Epithelial cell of alveolus of lung (primary cell): ENCODE measurements at places on chromosomes 4 and X. TPM values are rescaled to one million over a fixed set of nuclear protein-coding genes. Genes with fewer than 3 reads are reported as not detected.

PABPC5 gene
- total RNA-seq: 1.2 and 5.9 TPM in 2 replicates

TRO gene
- 14.2 and 37.3 TPM in 2 replicates for total RNA-seq

FAM241A gene
- total RNA-seq: 1.5 and 2.3 TPM in 2 replicates

TCEAL2 gene
- not detected in 2 replicates for total RNA-seq

FHDC1 gene
- 0.16 and 0.26 TPM in 2 replicates for total RNA-seq

MTMR8 gene
- total RNA-seq: 0.08 and 0.13 TPM in 2 replicates
